Muscle of back (tissue), 13 donors: ENCODE measurements at places on chromosomes 2 and 18. TPM values are rescaled to one million over a fixed set of nuclear protein-coding genes. Genes with fewer than 3 reads are reported as not detected.

Gene SERPINB5
- not detected for polyA plus RNA-seq

Gene ADGRF3
- 0.23 TPM for polyA plus RNA-seq

Gene RAB12
- 48.3 TPM for polyA plus RNA-seq

Gene PLEK
- 4.8 TPM for polyA plus RNA-seq

Gene NT5C1B
- polyA plus RNA-seq, result 0.17 TPM

Gene SCG2
- polyA plus RNA-seq, result 0.12 TPM

Gene STRADB
- 43.8 TPM for polyA plus RNA-seq

Gene GAREM1
- 12.0 TPM for polyA plus RNA-seq

Gene KCNG2
- polyA plus RNA-seq, result 0.54 TPM

Gene LIMS2
- polyA plus RNA-seq, result 25.1 TPM

Gene TEX44
- not detected for polyA plus RNA-seq

Gene FSHR
- polyA plus RNA-seq, result 0.73 TPM

Gene SLC38A11
- polyA plus RNA-seq, result 0.38 TPM

Gene KRCC1
- polyA plus RNA-seq, result 31.7 TPM

Gene MYOM1
- polyA plus RNA-seq, result 382 TPM
